ENCODE measurements at places on chromosomes 7 and 10.

DNA sequence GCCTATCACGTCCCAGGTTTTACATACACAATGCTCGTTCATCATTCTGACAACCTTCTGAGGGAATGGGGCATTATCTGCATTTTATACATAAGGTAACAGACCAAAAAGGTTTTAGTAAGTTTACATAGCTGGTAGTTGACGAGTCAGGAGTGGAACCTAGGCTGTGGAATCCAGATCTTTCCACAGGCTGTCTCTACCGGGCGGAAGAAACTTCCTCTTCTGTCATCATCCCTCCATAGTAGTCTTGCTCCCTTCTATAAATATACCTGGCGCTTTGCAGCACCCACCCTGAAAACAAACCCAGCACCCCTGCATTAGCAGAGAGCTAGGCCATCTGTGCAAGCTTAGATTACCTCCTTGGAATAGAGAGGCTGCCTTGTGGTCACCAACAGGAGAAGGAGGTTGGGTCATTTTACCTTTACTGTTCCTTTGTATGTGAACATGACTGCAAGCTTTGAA lies 1.3 kb downstream of the TSPAN13 start:
- DNase-seq: no peak

DNA sequence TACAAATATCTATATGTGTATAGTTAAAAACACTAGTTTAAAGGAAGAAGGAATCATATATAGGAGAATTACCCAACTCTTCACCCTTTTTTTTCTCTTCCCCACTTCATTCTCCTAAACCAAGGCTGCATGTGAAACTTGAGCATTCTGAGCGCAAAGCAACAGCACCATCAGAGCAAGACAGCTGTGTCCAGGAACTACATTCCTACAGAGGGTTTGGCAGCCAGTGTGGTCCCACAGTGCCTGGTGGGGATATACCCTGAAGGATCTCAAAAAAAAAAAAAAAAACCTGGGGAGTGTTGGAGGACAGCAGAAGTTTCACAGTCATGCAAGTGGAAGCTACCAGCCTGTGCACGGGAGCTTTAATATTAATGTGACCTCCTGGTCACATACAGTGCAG lies 310.4 kb downstream of the CTNNA3 start:
- no peak for DNase-seq

GRCh38 chr7:142461437-142461836 lies 203.6 kb upstream of the PRSS58 start:
- DNase-seq: no peak

DNA sequence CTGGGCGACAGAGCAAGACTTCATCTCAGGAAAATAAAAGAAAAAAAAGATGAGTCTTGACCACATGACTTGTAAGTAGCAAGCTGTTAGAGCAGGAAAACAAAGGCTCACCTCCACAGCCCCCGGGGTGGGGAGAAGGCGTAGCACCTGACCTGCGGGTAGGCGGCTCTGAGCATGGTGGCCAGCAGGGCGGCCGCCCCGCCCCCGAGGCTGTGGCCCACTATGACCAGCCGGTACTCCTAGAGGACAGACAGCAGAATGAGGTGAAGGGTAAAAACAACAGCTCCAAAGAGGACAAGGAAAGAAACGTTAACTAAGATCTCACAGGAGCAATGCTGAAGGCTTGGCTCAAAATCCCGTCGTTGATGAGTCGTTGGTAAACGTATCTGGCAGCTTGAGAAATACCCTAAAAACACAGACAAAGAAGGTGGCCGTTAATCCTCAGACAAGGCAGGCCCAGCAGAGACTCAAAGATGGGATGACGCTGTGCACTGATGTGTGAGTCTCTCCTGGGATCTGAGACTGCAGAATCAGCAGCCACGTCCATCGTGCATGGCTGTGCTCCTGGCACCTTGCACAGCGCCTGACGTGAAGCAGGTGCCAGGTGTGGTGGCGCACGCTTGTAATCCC lies 31.1 kb downstream of the DAGLB start:
- DNase-seq: no peak

- no peak for DNase-seq
Measured at GRCh38 chr7:40848541-40849221, 713.9 kb downstream of the SUGCT start.

GRCh38 chr7:126499481-126499880 lies 753.3 kb downstream of the GRM8 start:
- no peak for DNase-seq

DNA sequence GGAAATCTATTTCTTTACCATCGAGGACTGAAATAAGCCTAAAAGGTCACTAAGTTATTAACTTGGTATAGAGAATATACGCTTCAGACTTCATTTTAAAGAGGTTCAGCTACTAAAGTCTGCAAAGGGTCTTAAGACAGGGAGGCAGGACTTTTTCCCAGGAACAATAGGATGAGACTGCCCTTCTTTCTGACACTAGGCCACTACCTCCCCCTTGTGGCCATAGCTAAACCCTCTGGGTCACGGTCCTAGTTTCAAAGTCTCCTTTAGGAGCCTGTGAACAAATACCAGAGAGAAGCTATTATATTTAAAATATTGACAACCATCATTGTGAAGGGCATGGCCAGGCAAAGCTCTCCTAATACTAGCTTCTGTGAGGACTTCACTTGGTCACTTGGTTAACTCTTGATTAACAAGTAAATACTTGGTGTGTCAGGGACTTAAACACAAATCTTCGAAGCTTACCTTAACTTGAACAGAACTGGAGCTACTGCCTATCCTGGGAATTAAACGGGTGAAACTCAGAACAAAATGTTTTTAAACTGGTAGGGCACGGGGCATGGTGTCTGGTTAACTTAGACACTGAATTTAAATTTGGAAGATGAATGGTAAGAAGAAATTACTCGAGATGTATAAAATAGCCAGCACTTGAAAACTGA lies 75.6 kb downstream of the CCDC6 start:
- no peak for DNase-seq

- no peak for DNase-seq
Measured at GRCh38 chr7:112064627-112065385, 141.4 kb downstream of the DOCK4 start.

GRCh38 chr7:48052748-48053147 lies 17.4 kb downstream of the C7orf57 start:
- no peak for DNase-seq

GRCh38 chr10:102281102-102281487 lies 35.8 kb downstream of the GBF1 start:
- no peak for DNase-seq

DNA sequence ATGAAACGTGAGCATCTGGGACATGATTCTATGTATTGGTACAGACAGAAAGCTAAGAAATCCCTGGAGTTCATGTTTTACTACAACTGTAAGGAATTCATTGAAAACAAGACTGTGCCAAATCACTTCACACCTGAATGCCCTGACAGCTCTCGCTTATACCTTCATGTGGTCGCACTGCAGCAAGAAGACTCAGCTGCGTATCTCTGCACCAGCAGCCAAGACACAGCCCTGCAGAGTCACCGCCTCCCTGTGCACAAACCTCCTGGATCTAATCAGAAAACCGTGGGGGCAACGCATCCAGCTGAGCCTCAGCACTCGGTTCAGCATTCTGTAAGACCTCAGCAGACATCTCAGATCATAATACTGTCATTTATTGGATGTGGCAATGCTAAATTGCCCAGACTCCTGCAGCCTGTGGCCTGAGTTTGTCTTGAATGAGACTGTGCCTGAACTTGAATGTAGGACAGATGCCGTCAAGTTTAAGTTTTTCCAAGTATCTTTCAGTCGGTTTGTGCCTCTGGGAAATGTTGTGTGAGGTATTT lies 41.5 kb upstream of the PRSS58 start:
- DNase-seq: no peak

- DNase-seq: no peak
Measured at GRCh38 chr10:27225642-27226257, 14.8 kb downstream of the ACBD5 start.

- no peak for DNase-seq
Measured at GRCh38 chr10:101467286-101467770, 113.4 kb downstream of the BTRC start.

DNA sequence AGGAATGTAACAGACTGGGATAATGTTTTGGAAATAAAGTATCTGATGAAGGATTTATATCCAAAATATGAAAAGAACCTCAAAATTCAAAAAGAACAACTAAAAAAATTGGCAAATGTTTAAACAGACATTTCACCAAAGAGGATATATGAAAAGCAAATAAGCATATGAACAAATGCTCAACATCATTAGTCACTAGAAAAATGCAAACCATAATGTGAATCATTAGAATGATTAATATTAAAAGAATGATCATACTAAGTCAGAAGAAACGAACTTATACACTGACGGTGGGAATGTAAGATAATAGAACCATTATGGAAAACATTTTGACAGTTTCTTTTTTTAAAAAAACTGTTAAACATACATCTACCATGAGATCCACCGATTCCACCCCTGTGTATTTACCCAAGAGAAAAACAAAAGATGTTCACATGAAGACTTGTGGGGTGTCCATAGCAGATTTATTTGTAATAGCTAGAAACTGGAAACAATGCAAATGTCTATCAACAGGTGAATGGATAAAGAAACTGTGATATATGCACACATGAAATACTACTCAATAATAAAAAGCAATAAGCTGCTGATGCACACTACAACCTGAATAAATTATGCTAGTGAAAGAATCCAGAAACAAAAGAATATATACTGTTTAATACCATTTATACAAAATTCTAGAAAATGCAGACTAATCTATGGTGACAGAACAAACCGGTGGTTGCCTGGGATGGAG lies 35.7 kb downstream of the PRKG1 start:
- no peak for DNase-seq

DNA sequence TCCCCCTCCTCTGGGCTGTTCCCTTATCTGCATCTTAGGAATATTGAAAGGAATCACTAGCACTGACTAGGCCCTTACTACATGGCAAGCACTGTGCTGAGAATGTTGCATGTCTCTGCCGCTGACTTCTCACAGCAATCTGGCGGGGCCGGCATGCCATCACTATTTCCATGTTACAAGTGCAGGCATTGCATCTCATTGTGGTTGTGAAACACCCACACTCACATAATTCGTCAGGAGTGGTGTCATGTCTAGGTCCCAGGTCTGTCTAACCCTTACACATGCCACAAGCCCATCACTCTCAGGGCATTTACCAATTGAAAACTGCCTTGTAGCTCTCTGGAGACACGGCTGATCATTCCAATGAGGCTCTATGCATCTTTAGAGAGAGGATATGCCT lies 8.5 kb upstream of the IL2RA start:
- peak; percentile 78 for DNase-seq

DNA sequence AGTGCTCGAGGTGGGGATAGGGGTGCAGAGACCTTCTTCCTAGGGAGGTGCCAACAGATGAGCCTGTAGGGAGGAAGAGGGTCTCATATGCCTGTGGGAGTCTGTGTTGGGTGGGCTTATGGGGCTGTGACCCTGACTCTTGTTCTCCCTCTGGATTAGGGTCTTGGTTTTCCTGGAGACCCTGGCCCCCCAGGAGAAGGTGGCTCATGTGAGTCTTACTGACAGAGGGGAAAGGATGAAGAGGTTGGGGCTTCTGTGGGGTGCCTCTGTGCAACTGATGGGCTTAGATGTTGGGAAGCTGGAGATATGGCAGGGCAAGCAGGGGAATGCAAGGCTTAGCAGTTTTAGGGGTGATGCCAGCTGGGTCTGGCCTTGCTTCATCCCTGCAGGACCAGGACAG lies 20.2 kb upstream of the VOPP1 start:
- DNase-seq: no peak

- DNase-seq: no peak
Measured at GRCh38 chr10:49662169-49662830, 17.2 kb upstream of the C10orf53 start.

DNA sequence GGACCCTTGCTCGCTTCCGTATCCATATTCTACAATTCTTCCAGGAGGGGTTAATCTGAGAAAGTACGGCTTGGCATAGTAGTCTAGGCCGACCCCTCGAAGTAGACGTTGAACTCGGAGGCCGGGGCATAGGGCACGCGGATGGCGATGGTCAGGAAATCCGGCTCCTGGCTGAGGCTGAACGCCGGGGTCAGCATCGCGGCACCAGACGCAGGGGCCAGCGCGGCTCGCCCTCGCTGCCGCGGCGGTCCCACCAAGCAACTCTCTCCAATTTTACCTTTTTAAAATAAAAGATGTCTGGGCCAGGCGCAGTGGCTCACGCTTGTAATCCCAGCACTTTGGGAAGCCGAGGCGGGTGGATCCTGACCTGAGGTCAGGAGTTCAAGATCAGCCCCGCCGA lies 7.3 kb upstream of the SGMS1 start:
- no peak for DNase-seq

DNA sequence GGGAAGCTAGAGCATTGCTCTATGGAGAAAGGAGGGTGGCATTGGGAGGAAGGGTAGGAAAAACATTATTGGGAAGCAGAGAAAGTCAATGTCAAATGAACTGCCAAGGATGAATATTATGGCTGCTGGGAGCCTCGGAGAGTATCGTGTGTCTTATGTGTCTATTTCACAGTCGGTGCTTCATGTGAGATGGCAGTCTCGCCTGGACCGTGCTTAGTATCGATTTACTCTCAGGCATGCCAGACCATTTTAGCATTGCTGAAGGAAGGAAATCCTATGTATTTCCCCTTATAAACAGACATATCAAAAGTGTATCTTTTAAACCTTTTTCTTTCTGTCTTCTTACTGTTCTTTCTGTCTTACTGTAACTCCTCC lies 612.6 kb downstream of the AUTS2 start:
- DNase-seq: no peak

GRCh38 chr7:24718977-24719491 lies 38.2 kb downstream of the GSDME start:
- DNase-seq: no peak

DNA sequence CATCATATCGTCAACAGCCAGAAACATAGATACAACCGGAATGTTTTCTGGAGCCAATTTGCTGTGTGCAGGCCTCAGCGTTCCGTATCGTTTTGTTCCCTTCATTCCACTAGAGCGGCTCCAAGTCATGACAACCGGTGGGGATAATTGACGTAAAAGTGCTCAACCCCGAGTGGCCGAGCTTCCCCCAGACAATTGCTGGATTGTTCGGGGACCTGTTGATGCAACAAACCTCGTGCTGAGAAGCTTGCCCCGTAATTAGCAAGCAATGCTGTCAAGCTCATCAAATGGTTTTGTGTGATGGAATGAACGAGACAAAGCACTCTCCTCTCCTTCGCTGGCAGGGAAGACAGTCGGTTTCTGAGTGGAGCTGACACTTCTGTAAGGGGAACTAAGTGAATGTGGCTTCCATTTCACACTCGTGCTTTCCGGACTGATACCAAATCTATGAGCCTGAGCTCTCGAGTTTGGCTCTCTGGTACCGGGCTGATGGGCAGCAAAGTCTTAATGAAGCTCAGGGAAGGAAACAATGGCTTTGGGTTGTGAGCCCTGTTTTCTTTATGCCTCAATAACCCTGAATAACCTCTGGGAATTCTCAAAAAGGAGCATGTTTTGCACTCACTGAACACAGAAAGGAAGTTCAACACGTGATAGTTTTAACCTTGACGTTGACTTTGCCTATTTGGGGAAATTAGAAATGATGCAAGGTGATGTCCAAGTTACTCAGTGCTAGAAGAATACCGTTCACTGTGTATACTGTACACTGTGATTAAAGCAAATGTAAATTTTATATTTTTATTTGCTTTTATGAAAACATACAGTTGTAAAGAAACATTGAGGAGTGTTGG lies 220.5 kb downstream of the BAMBI start:
- DNase-seq: no peak
